ENCODE measurements at places on chromosomes 5 and 9. TPM values are rescaled to one million over a fixed set of nuclear protein-coding genes. Genes with fewer than 3 reads are reported as not detected.

DNA sequence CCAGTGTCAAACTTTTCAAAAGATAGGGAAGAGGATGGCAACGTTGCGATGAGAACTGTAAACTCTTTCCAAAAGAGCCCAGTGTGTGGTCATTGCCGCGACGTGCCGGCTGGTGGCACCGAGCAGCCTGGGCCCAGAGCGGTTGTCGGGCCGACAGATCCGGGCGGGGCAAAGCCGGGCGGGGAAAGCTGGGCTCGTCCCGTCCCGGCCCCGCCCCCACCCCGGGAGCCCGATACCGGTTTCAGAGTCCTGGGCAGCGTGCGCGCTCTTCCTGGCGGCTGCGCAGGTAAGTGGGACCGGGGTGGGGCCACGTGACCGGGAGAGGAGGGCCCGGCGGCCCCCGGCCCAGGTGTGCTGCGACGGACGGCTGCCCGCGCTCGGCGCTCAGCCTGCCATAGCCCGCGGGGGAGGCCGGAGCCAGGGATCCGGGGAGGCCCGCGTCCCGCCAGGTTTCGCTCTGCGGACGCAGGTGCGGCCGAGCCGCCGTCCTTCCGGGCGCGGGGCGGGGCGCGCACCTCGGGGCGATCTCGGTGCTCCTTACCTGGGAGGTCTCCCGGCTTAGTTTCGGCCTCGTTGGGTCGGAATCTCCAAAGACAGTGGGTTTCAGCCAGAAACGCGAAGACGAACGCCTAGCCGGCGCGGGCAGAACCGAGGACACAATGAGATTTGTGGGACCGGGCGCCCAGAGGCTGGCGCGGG is at the start of gene MARVELD2:
Gene MARVELD2 (plus strand): TSS at position 232 of the 699 bp plus-strand sequence. CDS start 4,270 bp downstream, outside the sequence.
- peaks cover 8% of the 10 kb centered on the region for H3K4me1 ChIP-seq
- no peak within 1 kb of the TSS for H3K27ac ChIP-seq
- no peak for DNase-seq
- peaks cover 28% of the 10 kb centered on the region for H3K36me3 ChIP-seq

DNA sequence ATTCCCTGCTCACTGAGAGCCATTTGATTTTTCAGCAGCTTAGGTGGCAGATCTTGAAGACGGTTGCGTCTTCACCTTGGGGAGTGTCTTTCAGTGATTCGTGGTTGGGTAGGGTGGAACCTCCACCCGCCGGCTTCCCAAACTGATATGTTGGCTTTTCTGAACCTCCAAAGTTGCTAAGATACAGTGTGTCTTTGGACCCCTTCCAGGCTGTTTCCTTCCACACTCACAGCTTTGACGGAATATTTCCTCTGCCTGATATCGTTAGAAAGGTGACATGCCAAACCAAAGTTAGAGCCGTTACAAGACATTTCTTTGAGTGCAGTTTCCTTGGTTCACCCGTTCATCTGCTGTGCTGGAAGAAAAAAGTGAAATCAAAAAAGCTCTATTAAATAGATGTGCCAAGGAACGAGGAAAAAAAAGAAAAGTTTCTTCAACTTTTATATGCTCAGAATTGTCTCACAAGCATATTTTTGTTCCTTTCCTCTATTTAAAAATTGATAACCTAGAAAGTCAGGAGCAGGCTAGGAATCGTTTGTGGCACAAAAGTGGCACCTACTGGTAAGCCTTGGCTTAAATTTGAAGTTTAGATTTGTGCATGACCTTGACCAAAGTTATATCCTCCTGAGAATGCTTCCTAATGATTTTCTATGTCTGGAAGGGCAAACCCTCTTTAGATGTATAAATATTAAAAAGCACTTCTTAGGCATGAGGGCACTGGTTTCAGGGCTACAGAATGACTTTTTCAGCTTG is 270.7 kb upstream of the WWC1 start:
- H3K4me3 ChIP-seq, result no peak overlapping the region
- H3K36me3 ChIP-seq, result no peaks in the 10 kb centered on the region
- peaks cover 2% of the 10 kb centered on the region for H3K27me3 ChIP-seq

DNA sequence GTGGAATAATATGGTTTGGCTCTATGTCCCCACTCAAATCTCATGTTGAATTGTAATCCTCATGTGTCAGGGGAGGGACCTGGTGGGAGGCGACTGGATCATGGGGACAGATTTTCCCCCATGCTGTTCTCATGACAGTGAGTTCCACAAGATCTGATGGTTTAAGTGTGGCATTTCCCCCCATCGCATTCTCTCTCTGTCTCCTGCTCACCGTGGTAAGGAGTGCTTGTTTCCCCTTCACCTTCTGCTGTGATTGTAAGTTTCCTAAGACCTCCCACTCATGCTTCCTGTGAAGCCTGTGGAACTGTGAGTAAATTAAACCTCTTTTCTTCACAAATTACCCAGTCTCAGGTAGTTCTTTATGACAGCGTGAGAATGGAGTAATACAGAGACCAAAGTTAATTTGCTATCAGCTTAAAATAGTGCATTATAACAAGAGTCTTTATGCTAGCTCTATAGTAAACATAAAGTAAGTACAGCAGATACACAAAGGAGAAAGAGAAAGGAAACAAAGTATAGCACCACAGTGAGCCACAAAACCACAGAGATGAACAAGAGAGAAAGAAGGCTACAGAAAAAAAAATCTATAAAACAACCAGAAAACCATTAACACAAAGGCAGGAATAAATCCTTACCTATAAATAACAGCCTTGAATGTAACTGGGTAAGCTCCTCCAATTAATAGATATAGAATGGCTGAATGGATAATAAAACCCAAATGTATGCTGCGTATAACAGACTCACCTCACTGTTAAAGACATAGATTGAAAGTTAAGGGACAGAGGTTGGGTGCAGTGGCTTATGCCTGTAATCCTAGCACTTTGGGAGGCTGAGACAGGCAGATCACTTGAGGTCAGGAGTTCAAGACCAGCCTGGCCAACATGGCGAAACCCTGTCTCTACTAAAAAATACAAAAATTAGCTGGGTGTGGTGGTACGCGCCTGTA is 39.7 kb downstream of the RAPGEF6 start:
- DNase-seq, result no peak
- peaks cover 30% of the 10 kb centered on the region for H3K36me3 ChIP-seq
- no peak overlapping the region for H3K27ac ChIP-seq
- H3K4me3 ChIP-seq, result no peak overlapping the region

The PDZD2 gene
- 0.65 TPM for total RNA-seq

The CAVIN4 gene
- 7.0 TPM for total RNA-seq
